ENCODE measurements at places on chromosomes 3 and 15. TPM values are rescaled to one million over a fixed set of nuclear protein-coding genes. Genes with fewer than 3 reads are reported as not detected.

GJD2 gene
- 13.6 TPM for total RNA-seq

NR2E3 gene
- total RNA-seq, result not detected

CHRNA3 gene
- 1.7 TPM for total RNA-seq

EPHB1 gene
- total RNA-seq, result 1.9 TPM

GOLGA8G gene
- not detected for total RNA-seq

FAM81A gene
- 2.0 TPM for total RNA-seq

PRSS50 gene
- 0.12 TPM for total RNA-seq

IP6K2 gene
- 35.7 TPM for total RNA-seq

MST1R gene
- 1.2 TPM for total RNA-seq

LRRIQ4 gene
- total RNA-seq, result not detected

SCN5A gene
- total RNA-seq, result 118 TPM

CRABP1 gene
- not detected for total RNA-seq

TMC3 gene
- total RNA-seq, result not detected

ZNF148 gene
- total RNA-seq, result 24.3 TPM

PIGZ gene
- 5.4 TPM for total RNA-seq

CD47 gene
- 92.2 TPM for total RNA-seq

SLC12A1 gene
- not detected for total RNA-seq

PROK2 gene
- 0.48 TPM for total RNA-seq

ISY1 gene
- total RNA-seq, result 19.6 TPM

DENND4A gene
- 19.4 TPM for total RNA-seq

LRIG1 gene
- total RNA-seq, result 179 TPM

KIF7 gene
- total RNA-seq, result 2.9 TPM

GP5 gene
- 0.08 TPM for total RNA-seq

ACKR2 gene
- total RNA-seq, result 0.78 TPM

LAMB2 gene
- total RNA-seq, result 1,180 TPM

KCNH8 gene
- 0.08 TPM for total RNA-seq

Data from right atrium auricular region (tissue), 2 donors.